Activated T-helper 2 cell treated with anti-CD3 and anti-CD28 coated beads, Interferon-gamma antibody, Interleukin-2, Interleukin-4, amounts not matched to agents 10 μg/mL and 5 μg/mL and 100 μg/mL, durations not matched to agents 14 hours and 24 hours and 36 hours (primary cell): ENCODE measurements at places on chromosomes 5 and 9. TPM values are rescaled to one million over a fixed set of nuclear protein-coding genes. Genes with fewer than 3 reads are reported as not detected.

The NPR3 gene
- 0.02 TPM in 1 of 2 replicates, not detected in the other for total RNA-seq

DNA sequence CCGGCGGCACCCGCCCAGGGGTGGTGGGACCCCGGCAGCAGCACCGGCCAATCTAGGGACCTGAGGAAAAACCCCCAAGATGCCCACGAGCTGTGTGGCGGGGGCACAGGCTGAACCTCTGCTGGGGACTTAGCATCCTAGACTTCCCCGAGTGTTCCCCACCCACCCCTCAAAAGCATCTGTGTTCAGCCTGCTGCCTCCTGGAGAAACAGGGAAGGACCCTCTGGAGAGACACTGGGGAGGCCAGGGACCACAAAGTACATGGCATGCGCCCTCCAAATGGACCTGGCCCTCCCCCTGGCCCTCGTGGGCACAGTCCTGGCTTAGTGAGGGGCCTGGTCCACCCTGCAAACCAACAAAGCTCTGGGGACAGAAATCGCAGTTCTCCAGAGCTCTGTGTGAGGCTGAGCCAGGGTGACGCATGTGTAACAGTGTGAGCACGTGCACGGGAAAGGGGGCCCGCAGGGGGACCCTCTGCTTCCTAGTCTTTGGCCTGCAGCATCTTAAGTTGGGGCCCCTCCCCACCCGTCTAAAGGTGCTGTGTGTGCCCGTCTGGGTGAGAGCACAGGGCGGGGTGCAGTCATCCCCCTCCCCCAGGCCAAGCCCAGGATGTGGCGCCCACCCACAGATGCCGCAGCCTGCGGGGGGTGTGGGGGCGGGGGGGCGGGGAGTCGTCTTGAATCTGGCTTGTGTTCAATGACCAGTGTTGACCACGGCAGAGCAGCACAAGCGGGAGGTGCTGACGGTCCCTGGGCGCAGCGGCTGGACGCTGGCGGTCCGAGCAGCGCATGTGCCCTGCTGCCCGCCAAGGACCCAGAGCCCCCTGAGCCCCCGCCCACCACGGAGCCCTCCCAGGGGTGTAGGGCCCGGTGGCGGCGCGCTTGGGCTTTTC, 672 bp upstream of the KCNT1 start:
- H3K36me3 ChIP-seq: no peaks in the 10 kb centered on the region
- H3K27me3 ChIP-seq: no peaks in the 10 kb centered on the region
- no peaks in the 10 kb centered on the region for H3K4me1 ChIP-seq
- no peak for DNase-seq

DNA sequence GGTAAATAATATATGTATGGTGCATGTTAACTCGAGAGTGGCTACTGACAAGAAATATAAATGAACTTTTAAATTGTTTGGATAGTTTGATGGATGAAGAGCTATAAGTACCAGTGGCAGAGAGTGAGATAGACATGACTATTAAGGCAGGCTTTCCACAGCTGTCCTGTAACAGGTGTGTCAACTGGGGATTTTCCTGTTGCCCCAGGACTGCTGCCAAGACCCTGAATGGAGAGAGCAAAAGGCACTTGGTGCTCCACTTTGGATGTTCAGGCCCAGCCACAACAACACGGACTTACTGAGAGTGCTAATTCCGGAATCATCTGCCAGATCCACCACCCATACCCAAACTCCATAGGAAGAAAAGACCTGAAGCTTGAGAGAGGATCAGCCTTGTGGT, 215.1 kb downstream of the SEC61B start:
- peaks cover 3% of the 10 kb centered on the region for H3K36me3 ChIP-seq
- H3K27ac ChIP-seq: no peak overlapping the region
- no peaks in the 10 kb centered on the region for H3K27me3 ChIP-seq
- H3K4me1 ChIP-seq: peaks cover 30% of the 10 kb centered on the region
- no peak overlapping the region for H3K4me3 ChIP-seq

The DNAI1 gene
- total RNA-seq: not detected in 2 replicates

DNA sequence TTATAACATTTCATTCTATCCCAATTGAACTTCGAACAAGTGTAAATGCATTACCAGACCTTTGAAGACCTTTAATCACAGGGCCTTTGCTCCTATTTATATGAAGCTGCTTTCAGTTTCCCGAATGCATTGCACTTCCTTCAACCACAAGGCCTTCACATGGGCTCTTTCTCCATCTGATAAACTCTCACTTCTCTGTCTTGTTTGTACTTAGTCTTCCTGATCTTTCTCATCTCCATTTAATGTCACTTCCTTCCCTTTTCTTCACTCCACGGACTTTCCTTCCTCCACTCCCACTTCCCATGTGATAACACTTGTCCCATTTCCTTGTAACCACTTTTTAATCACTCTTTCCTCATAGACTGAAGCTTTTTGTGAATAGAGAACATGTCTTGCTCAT, 74.3 kb upstream of the TNC start:
- peaks cover 2% of the 10 kb centered on the region for H3K4me1 ChIP-seq
- H3K27me3 ChIP-seq: peaks cover 22% of the 10 kb centered on the region
- H3K36me3 ChIP-seq: no peaks in the 10 kb centered on the region
- no peak for DNase-seq
- no peak overlapping the region for H3K4me3 ChIP-seq

The CARTPT gene
- total RNA-seq: not detected in 2 replicates
